ENCODE measurements at places on chromosomes 11 and 22.

- no peak for DNase-seq
Observed at GRCh38 chr11:132784441-132784840, 747.9 kb downstream of the OPCML start.

DNA sequence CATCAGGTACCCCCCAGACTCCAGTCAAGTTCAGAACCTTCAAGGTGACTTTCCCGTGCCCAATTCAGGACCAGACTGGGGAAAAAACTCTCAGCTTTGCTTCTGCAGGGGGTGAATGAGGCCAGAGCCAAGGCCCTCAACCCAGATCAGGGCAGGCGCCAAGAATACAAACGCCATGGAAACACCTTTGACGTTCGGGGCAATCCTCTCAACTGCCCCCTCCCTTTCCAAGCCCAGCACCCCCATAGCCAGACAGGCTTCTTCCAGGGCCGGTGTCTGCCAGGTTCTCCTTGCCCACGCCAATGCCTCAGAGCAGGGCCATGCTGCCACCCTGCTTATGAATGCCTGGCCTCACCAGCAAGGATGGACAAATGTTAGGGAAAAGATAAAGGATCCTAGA lies 5.8 kb downstream of the ARHGAP1 start:
- DNase-seq = no peak

- no peak for DNase-seq
Observed at GRCh38 chr22:49975543-49976389, 15.2 kb downstream of the PIM3 start.

DNA sequence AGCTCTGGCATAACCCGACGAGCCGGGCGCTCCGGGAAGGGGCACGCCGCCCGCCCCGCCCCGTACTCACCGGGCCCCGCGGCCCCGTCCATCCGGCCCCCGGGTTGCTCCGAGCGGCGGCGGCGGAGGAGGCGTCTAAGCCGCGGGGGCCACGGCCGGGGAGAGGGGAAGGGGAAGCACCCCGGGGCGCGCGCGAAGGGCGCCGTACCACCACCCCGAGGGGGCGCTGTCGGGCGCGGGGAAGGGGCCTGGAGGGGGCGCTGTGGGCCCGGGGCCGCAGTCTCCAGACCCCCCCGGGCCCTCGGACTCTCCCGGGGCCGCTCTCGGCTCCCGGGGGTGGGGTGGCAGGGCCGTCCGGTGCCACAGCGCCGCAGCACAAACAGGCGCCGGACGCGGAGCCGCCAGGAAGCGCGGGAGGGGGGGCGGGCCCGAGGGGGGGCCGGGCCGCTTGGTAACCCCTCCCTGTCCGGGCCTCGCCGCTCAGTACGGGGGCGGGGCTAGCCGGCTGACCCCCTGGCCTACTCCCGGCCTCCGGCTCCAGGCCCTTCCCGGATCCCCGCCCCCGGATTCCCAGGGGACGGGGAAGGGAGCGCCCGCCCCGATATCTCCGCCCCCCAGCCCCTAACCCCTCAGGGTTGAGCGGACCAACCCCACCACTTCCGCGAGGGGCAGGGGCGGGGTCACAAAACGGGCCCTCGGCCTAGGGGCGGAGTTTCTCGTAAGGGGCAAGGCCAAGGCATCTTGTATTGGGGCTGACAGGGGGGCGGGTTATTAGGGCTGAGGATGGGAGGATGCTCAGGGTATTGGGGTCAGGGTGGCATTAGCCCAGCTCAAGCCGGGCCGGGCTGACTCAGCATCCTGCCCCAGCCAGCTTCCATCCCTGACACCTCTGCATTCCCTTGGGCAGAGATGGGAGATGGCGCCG lies at the start of the genes EML3 and ROM1:
TSS of gene EML3 (minus strand) at position 410 of the 925 bp plus-strand sequence. CDS start at position 92, 318 bp downstream.
TSS of gene ROM1 (plus strand) at position 892 of the 925 bp plus-strand sequence. CDS start at position 917, 25 bp downstream.
- peak; percentile 57 for DNase-seq

GRCh38 chr11:3165916-3166267 lies 782 bp upstream of the OSBPL5 start:
- no peak for DNase-seq

DNA sequence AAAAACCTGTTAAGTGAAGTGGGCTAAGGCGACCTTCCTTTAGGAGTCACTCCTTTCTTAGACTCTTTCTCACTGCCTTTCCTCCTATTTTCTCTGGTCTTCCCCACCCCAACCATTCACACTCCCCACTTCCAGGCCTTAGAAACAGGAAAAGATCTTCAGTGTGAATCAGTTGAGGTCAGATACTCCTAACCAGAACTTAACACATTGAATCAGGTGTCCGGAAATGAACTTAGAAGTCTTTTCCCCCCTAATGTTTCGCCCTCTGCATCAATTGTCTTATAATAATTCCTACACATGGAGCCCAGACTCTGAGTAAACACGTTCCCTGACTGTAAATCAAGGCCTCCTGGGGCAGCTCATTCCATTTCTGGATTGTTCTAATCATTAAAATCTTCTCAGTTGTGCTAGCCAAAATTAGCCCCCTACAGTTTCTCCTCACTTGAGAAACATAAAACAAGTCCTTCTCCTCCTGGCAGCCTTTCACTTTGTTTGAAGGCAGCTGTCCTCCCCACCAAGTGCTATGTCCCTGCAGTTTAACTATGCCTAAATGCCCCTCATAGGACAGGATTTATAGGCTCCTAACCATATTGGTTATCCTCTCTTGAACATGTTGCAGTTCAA lies 32.7 kb upstream of the USP47 start:
- no peak for DNase-seq
